ENCODE measurements at places on chromosomes 1 and 21. TPM values are rescaled to one million over a fixed set of nuclear protein-coding genes. Genes with fewer than 3 reads are reported as not detected.

GALE gene
- total RNA-seq = 67.8 TPM

GPR153 gene
- 11.8 TPM for total RNA-seq

CASQ1 gene
- total RNA-seq = not detected

PTPRC gene
- total RNA-seq = 0.98 TPM

RGS7 gene
- not detected for total RNA-seq

DPM3 gene
- 168 TPM for total RNA-seq

CLDN19 gene
- total RNA-seq = not detected

DYRK3 gene
- 13.8 TPM for total RNA-seq

S100A3 gene
- total RNA-seq = 15.3 TPM

CRB1 gene
- total RNA-seq = not detected

TMEM82 gene
- not detected for total RNA-seq

FCGR1A gene
- not detected for total RNA-seq

CACNA1S gene
- not detected for total RNA-seq

ACTA1 gene
- not detected for total RNA-seq

RXRG gene
- total RNA-seq = 0.39 TPM

PGD gene
- 68.9 TPM for total RNA-seq

OR2L8 gene
- not detected for total RNA-seq

B3GALT5 gene
- total RNA-seq = 0.39 TPM

HORMAD1 gene
- not detected for total RNA-seq

MYOG gene
- total RNA-seq = not detected

CLEC20A gene
- total RNA-seq = not detected

LIN28A gene
- total RNA-seq = not detected

PRRX1 gene
- 52.6 TPM for total RNA-seq

LYPD8 gene
- total RNA-seq = 1.4 TPM

KCNJ10 gene
- total RNA-seq = 0.10 TPM

COL9A2 gene
- 0.12 TPM for total RNA-seq

LCE2A gene
- total RNA-seq = not detected

PLD5 gene
- total RNA-seq = not detected

ADAMTS1 gene
- 8.7 TPM for total RNA-seq

S100A7A gene
- not detected for total RNA-seq

LCE1A gene
- not detected for total RNA-seq

BRDT gene
- not detected for total RNA-seq

RGS8 gene
- total RNA-seq = under 0.01 TPM

CACHD1 gene
- total RNA-seq = 1.2 TPM

TNFRSF14 gene
- 26.8 TPM for total RNA-seq

FAM177B gene
- not detected for total RNA-seq

CYP4A22 gene
- not detected for total RNA-seq

SV2A gene
- 11.4 TPM for total RNA-seq

OLFM3 gene
- not detected for total RNA-seq

TFAP2E gene
- total RNA-seq = 0.96 TPM

MFAP2 gene
- 16.9 TPM for total RNA-seq

F3 gene
- 76.5 TPM for total RNA-seq

DEPDC1 gene
- 82.5 TPM for total RNA-seq

CYP2J2 gene
- 1.2 TPM for total RNA-seq

C8A gene
- not detected for total RNA-seq

TSPEAR gene
- total RNA-seq = not detected

IVL gene
- not detected for total RNA-seq

TNFRSF9 gene
- 4.1 TPM for total RNA-seq

TMPRSS3 gene
- total RNA-seq = not detected

PIGR gene
- not detected for total RNA-seq

VCAM1 gene
- 8.5 TPM for total RNA-seq

TADA1 gene
- total RNA-seq = 11.7 TPM

OR2T1 gene
- total RNA-seq = not detected

CNKSR1 gene
- 0.12 TPM for total RNA-seq

OR2T33 gene
- total RNA-seq = not detected

BCL2L15 gene
- not detected for total RNA-seq

KLF17 gene
- total RNA-seq = 1.2 TPM
